ENCODE measurements at places on chromosomes 3 and 15. TPM values are rescaled to one million over a fixed set of nuclear protein-coding genes. Genes with fewer than 3 reads are reported as not detected.
A peak's percentile ranks its signal among the peaks of the same experiment; 100 is the strongest.

- peak; percentile 83 for DNase-seq
These were observed at the start of the genes OSBPL10 and ZNF860 for GRCh38 chr3:31981206-31982181. OSBPL10 (minus strand) TSS chr3:31981262; CDS start chr3:31981179, 83 bp downstream. ZNF860 (plus strand) TSS chr3:31981750; CDS start chr3:31989080, 7,330 bp downstream.

DNA sequence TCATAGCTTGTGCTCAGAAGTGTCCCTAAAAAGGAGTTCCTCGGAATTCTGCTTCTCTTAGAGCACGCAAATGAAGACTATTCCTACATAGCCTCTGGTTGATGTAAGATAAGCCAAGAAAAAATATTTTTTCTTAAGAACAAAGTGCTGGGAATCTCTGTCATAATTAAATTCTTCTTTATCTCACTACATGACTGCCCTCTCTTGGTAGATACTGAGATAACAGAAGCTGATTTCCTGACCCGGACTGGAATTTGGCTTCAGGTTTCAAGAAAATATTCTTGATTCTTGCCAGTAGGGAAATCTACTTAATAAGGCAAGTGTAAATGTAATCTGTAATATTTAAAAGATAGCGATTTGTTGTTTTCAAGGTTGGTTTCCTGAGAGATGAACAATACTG lies 31.3 kb upstream of the SETMAR start:
- peak; percentile 41 for DNase-seq

- DNase-seq, result no peak
These were observed 20.1 kb downstream of the ZNF80 start for GRCh38 chr3:114217266-114217665.

The TGM4 gene
- not detected for total RNA-seq

The PIERCE2 gene
- 0.56 TPM for total RNA-seq

The DUOXA1 gene
- total RNA-seq, result not detected

DNA sequence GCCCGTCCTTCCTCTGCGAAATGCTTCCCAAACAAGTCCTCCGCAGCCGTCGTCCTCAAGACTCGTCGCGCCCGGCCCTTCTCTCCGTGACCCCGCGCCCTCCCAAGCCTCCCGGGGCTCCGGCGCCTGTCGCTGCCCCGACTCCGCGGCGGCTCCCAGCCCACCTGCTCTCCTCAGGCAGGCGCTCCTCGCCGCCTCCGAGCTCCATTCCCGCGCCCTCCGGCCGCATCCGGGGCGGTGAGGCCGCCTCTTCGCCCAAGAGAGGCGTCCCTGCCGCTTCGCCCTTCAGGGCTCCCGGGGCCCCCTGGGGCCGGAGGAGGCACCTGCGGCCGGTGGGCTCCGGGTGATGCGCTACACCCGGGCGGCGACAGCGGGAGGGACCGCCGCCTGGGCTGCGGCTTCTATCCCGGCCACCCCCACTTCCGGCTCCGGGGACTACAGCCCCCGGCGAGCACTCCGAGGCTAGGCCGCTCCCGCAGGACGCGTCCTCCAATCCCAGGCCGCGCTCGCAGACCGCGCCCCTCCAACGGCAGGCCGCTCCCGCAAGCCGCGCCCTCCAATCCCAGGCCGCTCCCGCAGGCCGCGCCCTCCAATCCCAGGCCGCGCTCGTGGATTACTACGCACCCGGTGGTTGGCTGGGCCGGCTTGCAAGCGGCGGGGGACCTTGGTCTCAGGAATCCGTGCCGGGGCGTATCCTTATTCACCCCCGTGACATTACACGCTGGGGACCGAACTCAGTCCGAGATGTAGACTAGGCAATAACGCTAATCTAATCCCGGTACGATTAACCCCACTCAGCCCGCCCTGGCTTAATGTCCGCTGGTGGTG lies at the start of gene RUBCN:
RUBCN (minus strand) TSS at position 414 of the 828 bp plus-strand sequence; CDS start at position 229, 185 bp downstream.
- peak; percentile 92 for DNase-seq

DNA sequence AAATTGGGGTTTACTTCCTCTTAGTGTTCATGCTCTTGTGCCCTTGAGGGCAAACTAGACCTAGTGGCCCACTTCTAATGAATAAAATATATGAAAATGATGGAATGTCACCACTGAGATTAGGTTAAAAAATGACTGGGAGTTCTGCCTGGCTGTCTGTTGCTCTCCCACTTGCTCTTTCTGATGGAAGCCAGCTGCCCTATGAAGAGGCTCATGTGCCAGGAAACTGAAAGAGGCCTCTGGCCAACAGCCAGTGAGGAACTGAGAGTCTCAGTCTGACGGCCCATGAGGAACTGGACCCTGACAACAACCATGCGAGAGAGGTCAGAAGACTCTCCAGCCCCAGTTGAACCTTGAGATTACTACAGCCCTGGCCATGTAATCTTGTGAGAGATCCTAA lies 107.1 kb upstream of the FHIT start:
- no peak for DNase-seq

DNA sequence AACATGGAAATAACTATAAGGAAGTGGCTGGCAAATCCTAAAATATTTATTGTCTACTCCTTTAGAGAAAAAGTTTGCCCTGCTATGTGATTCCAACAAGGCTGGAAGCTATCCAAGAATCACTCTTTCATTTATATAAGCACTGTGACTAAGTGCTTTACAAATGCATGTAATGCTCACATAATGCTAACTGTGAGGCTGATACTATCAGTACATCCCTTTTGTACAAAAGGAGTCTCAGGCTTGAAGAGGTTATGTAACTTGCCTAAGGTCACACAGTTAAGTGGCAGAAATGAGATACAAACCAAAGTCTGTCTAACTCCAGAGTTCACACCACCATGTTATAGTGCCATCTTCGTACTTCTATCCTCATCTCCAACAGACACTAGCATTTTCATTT lies 17.0 kb downstream of the TOPBP1 start:
- peak; percentile 92 for DNase-seq

DNA sequence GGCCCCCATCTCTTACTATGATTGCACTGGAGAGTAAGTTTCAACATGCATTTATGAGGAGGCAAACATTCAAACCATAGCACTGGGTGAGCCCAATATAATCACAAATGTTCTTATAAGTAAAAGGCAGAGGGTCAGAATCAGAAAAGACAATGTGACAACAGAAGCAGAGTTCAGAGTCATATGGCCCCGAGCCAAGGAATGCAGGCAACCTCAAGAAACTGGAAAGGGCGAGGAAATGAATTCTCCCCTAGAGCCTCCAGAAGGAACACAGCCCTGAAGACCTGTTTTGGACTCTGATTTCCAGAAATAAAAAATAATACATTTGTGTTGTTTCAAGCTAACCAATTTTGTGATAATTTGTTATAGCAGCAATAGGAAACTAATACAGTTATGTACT lies 81.3 kb upstream of the ABI3BP start:
- DNase-seq, result no peak

DNA sequence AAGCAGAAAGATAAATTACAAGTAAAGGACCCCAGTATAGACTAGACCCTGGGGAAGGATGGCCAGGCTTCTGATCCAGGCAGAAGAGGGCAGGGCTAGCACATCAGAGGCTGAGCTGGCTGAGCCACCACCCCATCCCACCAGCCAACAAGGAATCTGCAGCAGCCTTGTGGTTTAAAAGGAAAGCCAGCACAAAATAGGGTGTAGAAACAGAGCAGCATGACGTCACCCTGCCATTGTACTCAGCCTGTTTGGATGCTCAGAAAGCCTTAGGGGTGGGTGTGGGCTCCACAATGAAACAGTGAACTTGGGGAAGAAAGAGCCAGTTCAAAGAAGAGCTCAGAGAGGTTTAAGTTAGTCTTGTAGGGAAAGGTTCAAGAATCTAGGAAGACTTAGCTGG lies 28.2 kb downstream of the DUOX1 start:
- peak; percentile 64 for DNase-seq

- DNase-seq, result no peak
These were observed 7.1 kb upstream of the SSUH2 start for GRCh38 chr3:8651418-8652323.

- DNase-seq, result no peak
These were observed 9.0 kb downstream of the CNTN3 start for GRCh38 chr3:74605437-74605836.

GRCh38 chr3:101189176-101189575 lies 131.2 kb downstream of the IMPG2 start:
- no peak for DNase-seq

DNA sequence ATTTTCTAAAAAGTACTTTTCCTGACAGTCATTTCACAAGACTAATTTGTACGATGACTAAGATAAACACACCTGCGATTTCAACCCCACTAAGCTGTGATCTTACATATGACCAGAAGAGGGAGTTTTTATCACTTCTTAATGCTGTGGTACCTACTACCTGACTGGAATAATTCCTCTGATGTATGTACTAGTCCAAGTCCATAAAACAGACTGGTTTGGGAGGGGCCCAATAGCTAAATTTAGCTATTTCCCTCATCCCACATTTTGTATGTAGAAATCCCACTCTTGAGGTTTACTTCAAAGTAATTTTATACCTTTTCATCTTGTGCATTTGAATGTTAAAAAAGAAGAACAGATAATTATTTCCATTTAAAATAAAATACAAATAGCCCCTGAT lies 49.7 kb upstream of the SCAANT1 start:
- DNase-seq, result peak; percentile 28

The CAPN3 gene
- total RNA-seq, result 1.4 TPM

The PDZRN3 gene
- 18.0 TPM for total RNA-seq

- DNase-seq, result no peak
These were observed 751.0 kb downstream of the ROBO1 start for GRCh38 chr3:79016587-79017376.

DNA sequence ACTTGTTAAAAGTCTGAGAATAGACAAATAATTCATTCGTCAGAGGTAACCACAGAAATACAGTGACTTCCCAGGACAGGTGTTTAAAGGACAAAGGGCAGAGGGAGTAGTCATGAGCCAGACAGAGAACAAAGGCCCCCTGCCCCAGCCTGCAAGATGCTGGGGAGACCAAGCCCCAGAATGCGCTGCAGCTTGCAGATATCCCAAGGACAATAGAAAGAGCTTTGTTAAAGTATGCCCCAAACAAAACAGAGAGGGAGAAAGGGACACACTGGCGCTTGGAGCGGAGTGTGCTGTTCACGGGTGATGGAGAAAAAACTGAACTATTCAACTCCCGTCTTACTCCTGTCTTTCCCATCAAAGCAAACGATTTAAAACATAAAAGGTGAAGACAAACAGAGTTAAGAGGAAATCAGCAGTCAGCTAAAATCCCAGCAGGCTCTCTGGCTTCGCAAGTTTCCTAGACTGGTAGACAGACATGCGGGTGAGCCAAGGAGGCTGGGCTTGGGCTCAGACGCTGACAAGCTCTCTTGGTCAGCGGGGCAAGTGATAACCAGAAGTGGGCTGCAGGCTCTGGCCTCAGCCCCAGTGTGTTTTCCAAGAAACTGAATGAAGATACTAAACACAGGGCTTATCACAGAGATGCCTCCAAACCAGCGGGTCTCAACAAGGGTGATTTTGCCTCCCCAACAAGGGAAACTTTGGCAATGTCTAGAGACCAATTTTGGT lies 130.1 kb downstream of the UACA start:
- no peak for DNase-seq

The LRRC34 gene
- total RNA-seq, result 0.61 TPM

The MYL3 gene
- total RNA-seq, result not detected

The REC114 gene
- total RNA-seq, result not detected

GRCh38 chr3:69008980-69009379 lies 4.5 kb downstream of the EOGT start:
- no peak for DNase-seq

The CACNA2D2 gene
- total RNA-seq, result not detected

GRCh38 chr15:93942269-93942694 lies 289.1 kb upstream of the MCTP2 start:
- DNase-seq, result no peak

DNA sequence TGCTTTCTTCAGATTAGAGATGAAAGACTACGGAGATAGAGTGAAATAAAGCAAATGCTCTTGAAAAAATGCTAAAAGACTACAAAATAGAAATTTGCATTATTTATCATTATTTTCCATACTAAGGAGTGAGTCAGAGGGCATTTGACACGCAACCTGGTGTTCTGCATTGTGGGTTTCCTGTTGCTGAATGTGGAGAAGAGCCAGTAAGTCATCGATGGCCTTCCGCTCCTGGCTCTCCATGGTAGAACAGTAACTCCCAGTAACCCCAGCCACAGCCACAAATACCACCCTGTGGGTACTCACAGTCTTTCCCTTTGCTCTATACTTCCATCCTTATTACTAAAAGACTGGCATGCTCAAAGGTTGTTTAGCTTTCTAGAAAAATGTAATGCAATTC lies 61.5 kb downstream of the CGGBP1 start:
- no peak for DNase-seq
